Ovary (tissue), 10 donors: ENCODE measurements at places on chromosomes 1 and 21. TPM values are rescaled to one million over a fixed set of nuclear protein-coding genes. Genes with fewer than 3 reads are reported as not detected.

DNA sequence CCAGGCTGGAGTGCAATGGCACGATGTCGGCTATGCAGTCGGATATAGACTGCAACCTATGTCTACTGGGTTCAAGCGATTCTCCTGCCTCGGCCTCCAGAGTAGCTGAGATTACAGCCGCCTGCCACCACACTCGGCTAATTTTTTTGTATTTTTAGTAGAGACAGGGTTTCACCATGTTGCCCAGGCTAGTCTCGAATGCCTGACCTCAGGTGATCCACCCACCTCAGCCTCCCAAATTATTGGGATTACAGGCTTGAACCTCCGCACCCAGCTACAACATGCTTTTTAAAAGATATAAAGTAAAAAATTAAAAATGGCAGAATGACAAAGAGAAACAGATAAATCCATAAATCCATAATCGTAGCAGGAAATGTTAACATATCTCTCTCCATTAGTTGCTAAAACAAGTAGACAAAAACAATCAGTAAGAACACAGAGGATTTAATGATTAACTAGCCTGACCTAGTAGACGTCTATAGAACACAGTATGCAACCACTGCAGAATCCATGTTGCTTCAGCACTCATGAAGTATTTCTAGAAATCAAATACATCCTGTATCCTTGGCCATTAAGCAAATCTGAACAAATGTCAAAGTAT lies 59.9 kb upstream of the SPOCD1 start:
- DNase-seq, result no peak

DNA sequence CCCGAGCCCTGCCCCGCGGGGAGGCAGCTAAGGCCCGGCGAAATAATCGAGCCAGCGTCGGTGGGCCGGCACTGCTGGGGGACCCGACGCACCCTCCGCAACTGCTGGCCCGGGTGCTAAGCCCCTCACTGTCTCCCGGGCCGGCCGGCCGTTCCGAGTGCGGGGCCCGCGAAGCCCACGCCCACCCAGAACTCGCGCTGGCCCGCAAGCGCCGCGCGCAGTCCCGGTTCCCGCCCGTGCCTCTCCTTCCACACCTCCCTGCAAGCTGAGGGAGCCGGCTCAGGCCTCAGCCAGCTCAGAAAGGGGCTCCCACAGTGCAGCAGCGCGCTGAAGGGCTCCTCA lies 49.0 kb upstream of the SYT14 start:
- DNase-seq, result no peak

GRCh38 chr1:9689971-9690381 lies 38.4 kb downstream of the PIK3CD start:
- peak; percentile 54 for DNase-seq

GRCh38 chr1:89262643-89263042 lies 10.0 kb downstream of the GBP5 start:
- DNase-seq, result no peak

DNA sequence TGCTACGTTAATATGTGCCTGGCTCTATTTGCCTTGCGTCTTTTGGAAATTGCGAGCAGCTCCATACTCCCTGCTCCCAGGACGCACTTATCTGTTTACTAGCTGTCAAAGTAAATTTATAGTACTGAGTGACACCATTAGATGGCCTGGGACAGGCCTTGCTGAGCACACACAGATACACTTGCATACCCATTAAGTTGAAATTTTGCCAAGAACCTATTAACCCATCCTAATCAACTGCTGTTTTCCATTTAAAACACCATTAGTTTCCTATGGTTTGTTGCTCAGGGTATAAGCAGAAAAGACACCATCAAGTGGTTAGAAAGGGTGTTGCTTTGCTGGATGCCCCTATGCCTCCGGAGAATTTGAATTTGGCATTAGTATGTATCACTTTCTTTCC lies 187.3 kb downstream of the SLC44A5 start:
- no peak for DNase-seq

GRCh38 chr21:35616090-35616489 lies 444.2 kb downstream of the SETD4 start:
- DNase-seq, result no peak

The ZC3H12A gene
- polyA plus RNA-seq, result 1.4 TPM

The HSPB7 gene
- polyA plus RNA-seq, result 21.9 TPM

The BRINP2 gene
- 0.70 TPM for polyA plus RNA-seq

The AIRE gene
- polyA plus RNA-seq, result not detected
